CD14-positive monocyte (primary cell): ENCODE measurements at places on chromosomes 7 and 10.

DNA sequence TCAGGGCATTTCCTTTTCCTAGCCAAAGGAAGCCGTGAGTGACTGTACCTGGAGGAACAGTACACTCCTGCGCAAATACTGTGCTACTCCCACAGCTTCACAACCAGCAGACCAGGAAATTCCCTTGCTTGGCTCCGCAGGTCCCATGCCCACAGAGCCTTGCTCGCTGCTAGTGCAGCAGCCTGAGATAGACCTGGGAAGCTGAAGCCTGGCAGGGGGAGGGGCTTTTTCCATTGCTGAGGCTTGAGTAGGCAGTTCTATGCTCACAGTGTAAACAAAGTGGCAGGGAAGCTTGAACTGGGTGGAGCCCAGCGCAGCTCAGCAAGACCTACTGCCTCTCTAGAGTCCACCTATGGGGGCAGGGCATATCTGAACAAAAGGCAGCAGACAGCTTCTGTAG, 291.2 kb downstream of the HGF start:
- DNase-seq: no peak

GRCh38 chr10:106920538-106920937, 244.0 kb downstream of the SORCS1 start:
- no peak for DNase-seq

DNA sequence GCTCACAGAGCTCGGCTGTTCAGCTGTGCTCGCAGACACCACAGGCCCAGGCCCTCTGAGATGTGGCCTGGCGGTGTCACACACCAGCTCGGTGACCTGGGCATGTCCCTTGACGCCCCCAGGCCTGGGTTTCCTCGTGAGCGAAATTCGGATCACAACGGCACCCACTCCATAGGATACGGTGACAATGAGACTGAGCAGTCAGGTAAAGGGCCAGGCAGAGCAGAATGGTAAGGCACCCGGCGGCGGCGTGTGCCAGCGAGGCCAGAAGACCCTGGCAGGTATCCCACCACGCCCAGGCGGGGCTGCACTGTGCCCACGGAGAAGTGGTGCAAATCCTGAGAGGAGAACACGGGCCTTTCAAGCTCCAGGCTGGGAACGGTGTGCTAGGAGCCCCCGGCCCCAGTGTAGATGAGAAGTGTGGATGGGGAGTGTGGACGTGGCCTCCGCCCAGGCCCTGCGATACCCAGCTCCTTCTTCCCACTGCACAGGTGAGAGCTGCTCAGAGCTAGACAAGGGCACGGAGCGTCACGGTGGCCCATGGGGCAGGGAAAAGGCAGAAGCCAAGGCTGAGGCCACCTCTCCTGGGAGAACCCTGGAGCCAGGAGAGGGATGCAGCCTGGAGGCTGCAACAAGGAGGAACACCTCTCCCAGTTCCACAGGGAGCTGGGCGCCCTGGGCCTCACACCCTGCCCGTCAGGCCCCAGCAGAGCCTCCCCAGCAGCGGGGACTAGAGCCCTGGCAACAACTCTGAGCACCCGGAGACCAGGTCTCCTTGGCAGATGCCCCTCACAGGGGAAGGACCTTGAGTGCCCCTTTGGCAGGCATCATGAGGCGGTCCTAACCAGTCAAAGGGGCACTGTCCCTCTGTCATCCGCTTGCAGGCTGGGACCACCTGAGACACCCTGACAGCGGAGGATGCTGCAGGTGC, 219.1 kb downstream of the MAD1L1 start:
- DNase-seq: no peak

DNA sequence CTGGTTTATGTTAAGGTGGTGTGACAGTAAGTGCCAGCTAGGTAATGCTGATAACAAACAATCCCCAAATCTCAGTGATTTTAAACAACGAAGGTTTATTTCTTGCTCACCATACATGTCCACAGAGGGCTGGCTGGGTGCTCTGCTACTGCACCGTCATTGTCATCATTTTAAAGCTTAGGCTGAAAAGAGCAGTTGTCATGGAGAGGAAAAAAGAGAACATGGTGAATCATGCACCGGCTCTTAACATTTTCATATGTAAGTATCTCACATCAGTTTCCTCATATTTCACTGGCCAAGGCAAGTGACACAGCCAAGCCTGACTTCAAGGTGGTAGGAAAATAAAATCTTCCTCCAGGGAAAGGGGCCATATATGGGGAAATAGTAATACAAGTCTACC, 746.9 kb downstream of the SORCS3 start:
- DNase-seq: no peak

- no peak for DNase-seq
Observed at GRCh38 chr7:106238830-106239229, 46.0 kb downstream of the NAMPT start.

- DNase-seq: no peak
Observed at GRCh38 chr10:102542800-102543418, 39.1 kb downstream of the SUFU start.
